Astrocyte of the cerebellum (primary cell): ENCODE measurements at places on chromosomes 2 and 18.
A peak's percentile ranks its signal among the peaks of the same experiment; 100 is the strongest.

- peak; percentile 56 for DNase-seq
Measured at GRCh38 chr2:84963692-84964405, 7.1 kb upstream of the KCMF1 start.

GRCh38 chr2:14910654-14911053 is 278.1 kb downstream of the LRATD1 start:
- DNase-seq = no peak

DNA sequence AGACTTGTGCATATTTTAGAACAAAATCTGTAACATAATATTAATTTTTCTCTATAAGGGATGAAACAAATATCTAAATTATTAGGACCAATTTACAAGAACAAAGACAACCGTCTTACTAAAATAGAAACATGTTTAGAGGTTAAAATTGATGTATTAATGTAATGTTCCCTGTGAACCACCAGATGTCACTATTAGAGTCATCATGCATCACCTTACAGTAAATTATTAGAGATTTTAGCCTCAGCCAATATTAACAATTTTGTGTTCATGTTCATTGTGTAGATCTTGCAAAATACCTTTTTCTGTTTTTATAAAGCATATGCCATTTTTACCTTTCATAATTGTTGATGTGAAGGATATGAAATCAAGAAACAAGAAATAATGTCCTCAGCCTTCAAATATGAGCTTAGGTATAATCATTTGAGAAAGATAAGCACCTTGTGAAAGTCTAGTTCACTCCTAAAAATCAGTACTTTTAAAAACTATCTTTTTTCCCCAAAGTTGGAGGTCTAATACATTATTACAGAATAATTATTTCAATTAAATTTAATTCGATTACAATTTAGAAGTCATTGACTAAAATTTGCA is 344.3 kb upstream of the KCNH7 start:
- peak; percentile 15 for DNase-seq

- DNase-seq = no peak
Measured at GRCh38 chr18:35026407-35027061, 14.7 kb upstream of the MAPRE2 start.

- DNase-seq = no peak
Measured at GRCh38 chr2:21944536-21944935, 820.8 kb downstream of the TDRD15 start.

DNA sequence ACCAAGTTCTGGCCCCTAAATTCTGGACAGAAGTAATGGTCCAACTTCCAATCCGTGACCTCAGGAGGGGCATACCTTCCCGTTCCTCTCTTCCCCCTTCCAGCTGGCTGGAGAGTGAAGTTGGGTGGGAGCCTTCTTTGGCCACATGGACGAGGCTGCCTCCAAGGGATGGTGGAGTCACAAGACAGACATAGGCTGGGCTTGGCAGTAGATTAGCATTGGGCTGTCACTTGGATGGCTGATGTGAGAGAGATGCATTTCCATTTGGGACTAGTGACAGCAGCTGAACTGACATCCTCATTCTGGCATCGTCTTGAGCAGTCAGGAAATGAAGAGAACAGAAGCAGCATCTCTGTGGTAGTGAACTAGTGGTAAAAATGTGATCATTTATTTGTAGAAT is 12.6 kb downstream of the NT5DC4 start:
- no peak for DNase-seq

- no peak for DNase-seq
Measured at GRCh38 chr2:169767243-169767888, 31.3 kb upstream of the SSB start.

GRCh38 chr2:240564561-240565332 is 3.5 kb upstream of the RNPEPL1 start:
- no peak for DNase-seq

DNA sequence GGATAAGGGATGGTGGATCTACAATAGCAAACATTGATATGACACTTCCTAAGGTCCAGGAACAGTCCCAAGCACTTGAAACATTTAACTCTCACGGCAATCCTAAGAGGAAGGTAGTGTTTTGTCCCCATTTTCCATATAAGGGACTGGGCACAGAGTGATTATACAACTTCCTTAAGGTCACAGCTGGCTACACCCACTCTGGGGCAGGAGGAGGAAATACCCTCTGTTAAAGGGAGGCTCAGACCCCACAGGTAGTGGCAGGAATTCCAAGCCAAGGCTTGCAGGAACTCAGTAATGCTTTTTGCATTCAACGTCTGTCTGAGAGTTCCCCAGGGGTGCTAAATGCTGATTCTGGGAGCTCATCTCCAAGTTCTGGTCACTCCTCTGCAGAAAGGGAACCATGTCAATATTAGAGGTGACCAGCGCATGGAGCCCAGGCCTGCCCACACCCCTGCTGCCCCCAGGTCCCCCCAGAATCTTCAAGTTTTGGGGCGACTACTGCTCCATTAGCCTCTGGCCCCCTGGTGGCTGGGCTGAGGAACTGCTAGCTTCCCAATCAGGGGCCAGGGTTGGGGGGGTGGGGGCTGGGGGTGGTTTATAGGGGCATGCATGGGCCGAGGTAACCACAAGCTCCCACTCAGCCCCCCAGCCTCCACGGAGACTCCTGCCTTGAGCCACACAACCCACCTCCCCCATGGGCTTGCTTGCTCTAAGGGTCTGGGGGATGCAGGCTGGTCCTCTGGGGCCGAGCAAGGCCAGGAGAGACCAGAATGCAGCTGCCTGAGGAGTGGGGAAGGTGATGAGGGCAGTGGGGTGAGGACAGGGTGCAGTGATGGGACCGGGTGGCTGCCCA is 11.1 kb downstream of the OBSL1 start:
- no peak for DNase-seq

- DNase-seq = no peak
Measured at GRCh38 chr2:203565076-203565475, 30.0 kb upstream of the RAPH1 start.

GRCh38 chr2:231059756-231060155 is 3.1 kb downstream of the PSMD1 start:
- no peak for DNase-seq

- no peak for DNase-seq
Measured at GRCh38 chr2:101328474-101329007, 20.0 kb upstream of the RNF149 start.

DNA sequence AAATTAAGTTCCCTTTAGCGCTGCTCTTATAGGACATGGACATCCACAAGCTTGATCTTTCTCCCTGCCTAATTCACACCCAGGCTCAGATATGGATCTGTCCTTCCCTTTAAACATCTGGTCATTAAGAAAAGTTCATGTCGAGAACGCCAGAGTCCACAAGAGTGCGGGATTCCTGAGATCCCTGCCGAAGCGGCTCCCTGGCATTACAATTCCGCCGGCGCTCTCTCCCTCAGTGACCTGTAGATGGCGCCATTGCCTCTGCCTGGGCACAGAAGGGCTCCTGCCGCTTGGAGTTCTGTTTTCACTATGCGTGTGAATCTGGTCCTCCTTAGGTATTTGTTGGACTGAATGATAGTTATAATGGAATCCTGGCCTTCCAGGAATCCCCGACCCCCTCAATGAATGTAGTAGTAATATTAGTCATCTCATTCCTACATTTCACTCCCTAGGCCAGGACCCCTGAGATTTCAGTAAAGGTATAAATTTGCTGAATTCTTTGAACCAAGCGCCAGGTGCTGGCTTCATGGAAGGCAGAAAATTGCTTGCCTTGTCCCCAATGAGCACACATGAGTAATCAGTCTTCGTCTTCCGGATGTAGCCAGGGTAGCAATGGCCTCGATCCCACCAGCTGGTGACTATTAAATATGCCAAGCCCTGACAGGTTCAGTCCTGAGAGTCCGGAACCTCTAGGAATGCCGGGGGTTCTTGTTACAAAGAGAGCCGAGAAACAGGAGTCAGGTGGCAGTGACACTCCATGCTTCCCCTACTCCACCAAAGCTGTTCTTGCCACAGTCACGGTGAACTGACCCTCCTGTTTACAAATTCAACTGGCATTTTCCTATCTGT is 26.4 kb upstream of the CD207 start:
- peak; percentile 56 for DNase-seq

DNA sequence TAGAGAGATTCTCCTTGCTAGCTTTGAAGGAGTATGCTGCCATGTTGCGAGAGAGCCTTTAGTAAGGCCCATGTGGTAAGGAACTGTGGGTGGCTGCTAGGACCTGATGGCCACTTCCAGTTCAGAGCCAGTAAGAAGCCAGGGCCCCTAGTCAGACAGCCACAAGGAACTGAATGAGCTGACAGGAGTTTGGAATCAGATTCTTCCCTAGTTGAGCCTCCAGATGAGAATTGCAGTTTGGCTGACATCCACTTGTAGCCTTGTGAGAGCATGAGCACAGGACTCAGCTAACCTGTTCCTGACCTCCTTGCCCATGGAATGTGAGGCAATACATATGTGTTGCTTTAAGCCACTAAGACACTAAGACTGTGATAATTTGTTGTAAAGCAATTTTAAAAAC is 1.2 kb upstream of the WDR7 start:
- no peak for DNase-seq

- DNase-seq = no peak
Measured at GRCh38 chr2:183371545-183371944, 247.3 kb downstream of the NUP35 start.

DNA sequence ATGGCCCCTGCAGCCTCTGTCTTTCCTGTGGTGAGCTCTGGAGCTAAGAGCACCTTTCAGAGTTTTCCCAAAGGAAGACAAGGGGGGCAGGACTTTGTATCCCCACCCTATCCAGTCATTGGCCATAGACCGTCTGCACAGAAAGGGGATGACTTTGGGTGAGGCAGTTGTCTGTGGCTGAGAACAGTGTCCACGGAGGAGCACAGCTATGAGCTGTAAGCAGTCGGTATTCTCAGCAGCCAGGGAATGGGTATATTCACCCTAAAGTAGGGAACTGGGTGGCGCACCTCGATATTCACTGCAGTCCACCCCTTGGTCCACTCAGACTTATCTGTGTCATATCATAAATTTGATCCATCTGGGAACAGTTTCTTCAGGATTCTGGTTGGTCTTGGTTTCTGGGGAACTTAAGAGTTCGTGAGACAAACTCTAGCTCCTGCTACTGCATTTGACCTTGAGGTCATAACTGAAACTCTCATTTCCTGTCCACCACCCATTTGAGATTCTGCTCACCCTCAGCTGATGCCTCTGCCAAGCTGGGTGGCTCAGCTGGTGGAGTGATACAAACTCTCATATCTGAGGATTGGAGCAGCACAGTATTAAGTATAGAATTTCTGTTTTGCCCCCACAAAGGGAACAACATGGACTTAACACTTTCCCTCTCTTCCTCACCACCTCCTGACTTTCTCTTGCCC is 45.2 kb upstream of the SCG2 start:
- no peak for DNase-seq

DNA sequence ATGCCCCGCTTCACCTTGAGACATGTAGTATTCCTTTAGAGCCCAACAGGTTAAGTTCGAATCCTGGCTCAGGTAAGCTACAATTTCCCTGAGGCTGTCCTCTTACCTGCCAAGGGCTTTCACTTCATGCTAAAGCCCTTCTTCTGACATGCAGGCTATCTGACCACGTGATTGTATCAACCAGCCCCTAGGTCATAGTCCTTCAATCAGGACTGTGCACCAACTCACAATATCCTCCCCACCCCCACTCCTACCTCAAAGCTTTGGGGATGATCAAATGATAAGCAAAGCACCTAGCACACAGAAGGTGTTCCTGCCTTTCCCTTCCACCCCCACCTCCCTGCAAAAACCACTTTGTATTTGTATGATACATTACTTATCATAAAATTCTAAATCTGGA is 78.9 kb downstream of the AAK1 start:
- no peak for DNase-seq

DNA sequence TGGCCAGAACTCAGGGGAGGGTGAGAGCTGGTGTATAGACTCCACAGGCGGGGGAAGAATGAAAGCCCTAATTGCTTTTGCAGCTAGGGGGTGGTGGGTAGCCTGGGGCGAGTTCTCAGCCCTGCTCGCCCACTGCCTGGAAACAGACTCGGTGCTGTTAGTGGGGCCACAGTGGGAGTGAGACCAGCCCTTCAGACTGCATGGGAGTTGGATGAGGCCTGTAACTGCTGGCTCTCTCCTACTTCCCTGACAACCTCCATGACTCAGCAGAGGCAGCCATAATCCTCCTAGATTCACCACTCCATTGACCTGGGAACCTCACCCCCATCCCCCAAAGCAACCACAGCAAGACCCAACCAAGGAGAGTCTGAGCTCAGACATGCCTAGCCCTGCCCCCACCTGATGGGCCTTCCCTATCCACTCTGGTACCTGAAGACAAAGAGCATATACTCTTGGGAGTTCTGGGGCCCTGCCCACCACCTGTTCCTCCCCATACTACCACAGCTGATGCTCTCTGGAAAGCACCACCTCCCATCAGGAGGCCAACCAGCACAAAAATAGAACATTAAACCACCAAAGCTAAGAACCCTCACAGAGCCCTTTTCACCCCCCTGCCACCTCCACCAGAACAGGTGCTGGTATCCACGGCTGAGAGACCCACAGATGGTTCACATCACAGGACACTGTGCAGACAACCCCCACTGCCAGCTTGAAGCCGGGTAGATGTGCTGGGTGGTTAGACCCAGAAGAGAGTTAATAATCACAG is 226.3 kb downstream of the EIPR1 start:
- no peak for DNase-seq

DNA sequence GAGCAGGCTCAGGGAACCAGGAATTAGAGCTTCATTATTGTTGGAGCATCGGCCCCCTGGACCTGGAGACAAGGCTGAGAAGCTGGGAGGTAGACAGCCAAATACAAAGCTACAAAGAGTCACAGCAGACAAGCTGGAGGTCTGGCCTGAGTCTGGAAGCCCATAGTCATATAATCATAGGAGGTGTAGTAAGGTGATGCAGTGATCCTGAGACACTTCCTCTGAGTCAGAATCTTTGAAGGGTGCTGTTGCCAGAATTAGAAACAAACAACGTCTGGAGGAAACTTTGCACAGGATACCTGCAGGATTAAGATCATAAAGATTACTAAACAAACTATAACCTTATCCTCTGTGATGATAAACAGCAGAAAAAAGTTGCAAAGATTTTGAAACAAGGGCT is 213.8 kb downstream of the DSC3 start:
- DNase-seq = no peak

- DNase-seq = no peak
Measured at GRCh38 chr2:22817197-22817596, 567.8 kb upstream of the KLHL29 start.
